ENCODE measurements at places on chromosomes 6 and 20. TPM values are rescaled to one million over a fixed set of nuclear protein-coding genes. Genes with fewer than 3 reads are reported as not detected.
A peak's percentile ranks its signal among the peaks of the same experiment; 100 is the strongest.

The COL12A1 gene
- total RNA-seq = 22.8 TPM

The SMPDL3A gene
- total RNA-seq = 13.0 TPM

The TTK gene
- total RNA-seq = 5.7 TPM

The PI16 gene
- total RNA-seq = under 0.01 TPM

The PHF10 gene
- total RNA-seq = 22.4 TPM

The SAMHD1 gene
- 48.5 TPM for total RNA-seq

The TEAD3 gene
- total RNA-seq = 0.41 TPM

The KIAA0408 gene
- 107 TPM for total RNA-seq

The CCDC170 gene
- 0.41 TPM for total RNA-seq

The TPBG gene
- total RNA-seq = 4.5 TPM

The DOK5 gene
- total RNA-seq = 236 TPM

The UNC93A gene
- total RNA-seq = not detected

- peak; percentile 26 for DNase-seq
These were observed 252.6 kb downstream of the MYLK4 start for GRCh38 chr6:2497922-2498623.

- DNase-seq = no peak
These were observed 3.9 kb downstream of the PLCG1 start for GRCh38 chr20:41141153-41141815.

- DNase-seq = no peak
These were observed 446.7 kb downstream of the BMP2 start for GRCh38 chr20:7214081-7214740.

DNA sequence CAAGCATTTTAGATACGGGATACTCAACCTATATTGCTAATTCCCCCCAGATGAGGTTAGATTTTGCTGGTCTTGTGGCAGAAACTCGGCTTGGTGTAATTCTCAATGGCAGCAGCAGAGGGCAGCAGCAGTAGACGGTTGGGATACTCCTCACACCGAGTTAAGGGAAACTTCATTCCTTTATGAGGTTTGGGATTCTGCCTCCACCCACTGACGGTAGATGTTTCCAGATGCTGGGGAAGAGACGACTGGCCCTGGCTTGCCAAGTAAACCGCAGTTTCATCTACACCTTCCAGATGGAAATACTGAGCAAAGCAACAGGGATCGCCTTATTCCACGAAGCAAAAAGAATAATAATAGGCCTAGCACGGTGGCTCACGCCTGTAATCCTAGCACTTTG is 8.2 kb upstream of the TBC1D7 start:
- DNase-seq = peak; percentile 40

GRCh38 chr6:166236596-166236995 is 68.9 kb upstream of the TBXT start:
- no peak for DNase-seq

GRCh38 chr20:18440403-18440802 is 26.4 kb downstream of the DZANK1 start:
- no peak for DNase-seq

DNA sequence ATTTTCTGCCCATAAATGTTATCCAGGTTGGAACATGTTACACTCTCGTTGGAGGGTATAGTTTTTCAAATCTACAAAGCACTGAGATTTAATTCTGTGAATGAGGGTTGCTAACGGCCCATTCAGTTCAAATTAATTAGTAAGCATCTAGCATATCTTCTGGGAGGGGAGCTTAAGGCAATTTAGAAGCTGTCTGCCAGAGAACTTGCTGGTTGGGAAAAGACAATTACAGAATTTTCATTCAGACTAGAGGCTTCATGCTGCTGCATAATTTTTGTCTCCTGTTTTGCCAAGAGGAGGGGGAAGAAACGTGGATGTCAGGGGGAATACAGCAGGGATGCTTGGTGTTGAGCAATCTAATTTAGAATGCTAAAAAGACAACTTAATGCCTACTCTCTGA is 268.3 kb upstream of the FAM83B start:
- no peak for DNase-seq

DNA sequence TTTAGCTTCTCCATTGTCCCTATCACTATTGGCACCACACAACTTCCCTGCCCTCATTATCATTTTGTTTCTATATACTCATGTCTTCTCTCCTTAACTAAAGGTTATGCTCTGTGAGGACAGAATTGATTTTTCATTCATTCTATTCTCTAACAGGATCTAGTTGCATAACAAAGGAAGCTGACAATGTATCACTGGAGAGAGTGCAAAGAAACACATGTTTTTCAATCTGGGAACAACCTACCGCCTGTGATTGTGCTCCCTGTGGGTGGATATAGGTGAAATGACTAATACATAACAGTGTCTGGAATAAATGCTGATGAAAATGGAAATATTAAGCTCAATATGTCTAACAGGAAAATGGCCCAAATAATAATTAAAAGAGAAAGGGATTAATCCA is 56.6 kb downstream of the COL12A1 start:
- DNase-seq = no peak

GRCh38 chr6:2447318-2447920 is 202.0 kb upstream of the GMDS start:
- no peak for DNase-seq

- DNase-seq = no peak
These were observed 271.2 kb upstream of the TAB2 start for GRCh38 chr6:149046164-149046821.

- no peak for DNase-seq
These were observed 227.0 kb upstream of the CST7 start for GRCh38 chr20:24721891-24722568.

DNA sequence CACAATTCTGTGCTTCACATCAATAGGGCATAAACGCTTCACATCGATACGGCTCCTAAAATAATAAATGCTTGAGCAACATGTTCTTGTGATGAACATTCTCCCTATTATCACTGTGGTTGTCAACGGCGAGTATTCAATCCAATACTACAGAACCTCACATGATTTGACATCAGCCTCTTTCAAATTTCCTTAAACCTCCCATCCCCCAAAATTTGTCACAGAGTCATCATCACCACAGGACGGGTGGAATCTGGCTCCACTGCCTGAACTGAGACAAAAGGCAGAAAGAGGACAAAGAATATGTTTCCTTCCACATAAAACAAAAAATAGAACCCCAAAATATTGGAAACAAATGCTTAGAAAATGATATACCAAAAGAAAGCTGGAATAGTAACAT is 7.3 kb downstream of the THEMIS start:
- DNase-seq = no peak

GRCh38 chr6:127514179-127514772 is 4.9 kb downstream of the MTCL3 start:
- DNase-seq = no peak

DNA sequence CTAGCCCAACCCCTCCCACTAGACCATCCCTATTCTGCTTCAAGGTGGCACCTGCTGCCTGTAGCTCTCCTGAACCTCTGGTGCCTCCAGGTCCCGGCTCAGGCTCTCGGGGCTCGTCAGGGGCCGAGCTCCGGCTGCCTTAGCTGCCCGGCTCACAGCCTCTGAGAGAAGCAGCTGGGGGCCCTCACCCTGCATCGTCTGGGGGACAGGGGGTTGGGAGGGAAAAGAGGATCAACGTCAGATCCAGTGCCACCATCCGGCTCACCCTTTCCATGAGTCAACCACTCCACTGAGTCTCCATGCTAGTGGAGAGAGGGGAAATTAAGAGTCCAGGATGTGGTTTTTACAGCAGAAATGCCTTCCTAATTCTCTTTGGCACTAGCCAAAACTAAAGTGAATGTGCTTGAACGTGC is 13.0 kb downstream of the BAG6 start:
- DNase-seq = no peak

DNA sequence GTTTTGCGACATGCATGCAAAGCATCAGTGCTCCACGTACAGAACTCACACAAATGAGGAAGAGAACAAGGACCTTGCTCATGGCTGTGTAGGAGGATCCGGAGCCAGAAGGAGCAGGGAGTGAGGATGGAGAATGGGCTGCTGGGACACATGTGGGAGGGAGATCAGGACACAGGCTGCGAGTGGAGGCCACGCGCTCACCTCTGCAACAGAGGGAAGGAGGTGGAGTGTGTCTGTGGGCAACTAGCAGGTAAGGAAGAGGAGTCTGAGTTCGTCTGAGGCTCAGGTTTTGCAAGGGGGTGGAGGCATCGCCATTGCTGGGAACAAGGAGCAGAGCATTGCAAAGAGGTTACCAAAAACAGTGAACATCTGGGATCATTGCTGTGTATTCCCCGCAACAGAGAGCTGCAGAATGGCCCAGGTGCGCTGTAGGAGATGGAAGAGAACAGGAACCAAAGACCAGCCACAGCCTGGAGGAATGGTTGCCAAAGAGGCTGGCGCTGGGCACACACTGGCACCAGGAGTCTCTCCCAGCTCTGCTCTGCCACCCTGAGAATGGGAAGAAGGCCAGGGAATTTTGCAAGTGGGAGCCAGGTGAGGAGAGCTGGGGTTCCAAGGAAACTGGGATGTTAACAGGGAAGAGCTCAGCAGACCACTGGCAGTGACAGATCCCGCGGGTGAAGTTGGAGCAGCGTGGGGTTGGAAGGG is 90.0 kb upstream of the RPS6KA2 start:
- no peak for DNase-seq

GRCh38 chr6:13272131-13273046 is 55.9 kb downstream of the TBC1D7 start:
- no peak for DNase-seq

GRCh38 chr6:161804838-161805237 is 531.0 kb upstream of the AGPAT4 start:
- no peak for DNase-seq

GRCh38 chr6:24522228-24523176 is 27.7 kb downstream of the ALDH5A1 start:
- DNase-seq = no peak

- DNase-seq = no peak
These were observed 79.3 kb downstream of the CAP2 start for GRCh38 chr6:17472653-17473183.

- DNase-seq = no peak
These were observed 11.2 kb upstream of the TTK start for GRCh38 chr6:79993012-79993910.

GRCh38 chr6:112651239-112651638 is 304.1 kb downstream of the RFPL4B start:
- DNase-seq = no peak

DNA sequence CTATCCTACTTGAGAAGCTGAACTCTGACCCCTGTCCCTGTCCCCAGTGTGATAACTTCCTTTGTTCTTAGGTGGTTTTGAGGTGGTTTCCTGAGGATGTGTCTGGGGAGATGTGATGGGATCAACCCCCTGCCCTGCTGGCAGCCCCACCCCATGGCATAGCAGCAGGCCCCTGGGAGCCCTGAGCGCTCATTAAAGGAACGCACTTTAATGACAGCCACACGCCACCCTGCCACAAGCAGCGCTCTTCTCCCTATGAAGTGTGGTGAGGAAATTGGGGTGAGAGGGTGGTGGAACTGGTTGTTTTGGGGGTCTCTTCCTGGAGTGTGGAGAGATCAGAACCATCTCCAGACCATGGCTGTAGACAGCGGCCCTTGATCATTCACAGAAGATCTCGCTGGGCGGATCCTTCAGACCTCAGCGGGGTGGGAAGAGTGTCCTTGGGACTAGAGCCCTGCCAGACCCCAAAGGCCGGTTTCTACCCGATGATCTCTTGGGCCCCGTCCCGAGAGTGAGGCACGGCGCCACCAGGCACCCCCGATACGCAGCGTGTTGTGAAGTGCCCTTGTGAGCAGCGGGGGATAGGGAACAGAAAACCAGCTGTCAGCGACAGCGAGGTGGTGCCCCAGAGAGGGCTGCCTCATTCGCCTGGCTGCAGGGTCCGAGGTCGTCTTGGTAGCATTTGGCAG is 45.4 kb downstream of the SYNJ2 start:
- DNase-seq = no peak

DNA sequence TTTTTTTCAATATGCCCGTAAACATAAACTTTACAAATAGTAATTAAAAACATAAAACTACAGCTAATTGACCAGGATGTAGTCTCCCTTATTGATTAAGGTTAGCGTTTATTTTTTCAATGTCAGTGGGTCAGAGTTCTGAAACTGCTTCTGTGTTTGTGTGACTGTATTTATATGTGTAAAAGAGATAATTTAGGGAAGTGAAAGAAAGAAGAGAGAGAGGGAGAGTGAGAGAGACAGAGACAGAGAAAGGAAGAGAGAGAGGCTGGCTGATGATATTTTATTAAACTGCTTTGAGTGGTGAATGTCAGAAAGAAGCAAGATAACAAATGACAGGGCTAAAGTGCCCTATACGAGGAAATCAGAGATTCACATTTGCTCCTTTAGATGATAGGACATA is 266.1 kb upstream of the PTCHD4 start:
- no peak for DNase-seq

DNA sequence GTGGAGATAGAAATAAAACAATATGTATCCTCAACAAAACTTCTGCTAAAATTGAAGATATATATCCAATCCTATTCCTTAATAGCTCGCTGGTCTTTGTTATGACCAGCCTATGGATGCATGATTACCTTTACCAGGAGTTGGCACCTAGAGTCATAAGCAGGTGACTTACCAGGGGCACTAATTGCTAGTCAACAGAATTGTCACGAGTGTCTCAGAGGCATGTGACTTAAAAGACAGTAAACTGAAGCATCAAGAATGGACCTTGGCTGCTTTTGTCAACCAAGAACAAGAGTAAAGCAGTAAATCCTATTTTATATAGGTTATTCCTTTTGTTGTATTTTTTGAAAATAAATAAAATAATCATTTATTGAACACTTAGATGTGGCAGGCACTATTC is 115.4 kb downstream of the MYO6 start:
- no peak for DNase-seq

DNA sequence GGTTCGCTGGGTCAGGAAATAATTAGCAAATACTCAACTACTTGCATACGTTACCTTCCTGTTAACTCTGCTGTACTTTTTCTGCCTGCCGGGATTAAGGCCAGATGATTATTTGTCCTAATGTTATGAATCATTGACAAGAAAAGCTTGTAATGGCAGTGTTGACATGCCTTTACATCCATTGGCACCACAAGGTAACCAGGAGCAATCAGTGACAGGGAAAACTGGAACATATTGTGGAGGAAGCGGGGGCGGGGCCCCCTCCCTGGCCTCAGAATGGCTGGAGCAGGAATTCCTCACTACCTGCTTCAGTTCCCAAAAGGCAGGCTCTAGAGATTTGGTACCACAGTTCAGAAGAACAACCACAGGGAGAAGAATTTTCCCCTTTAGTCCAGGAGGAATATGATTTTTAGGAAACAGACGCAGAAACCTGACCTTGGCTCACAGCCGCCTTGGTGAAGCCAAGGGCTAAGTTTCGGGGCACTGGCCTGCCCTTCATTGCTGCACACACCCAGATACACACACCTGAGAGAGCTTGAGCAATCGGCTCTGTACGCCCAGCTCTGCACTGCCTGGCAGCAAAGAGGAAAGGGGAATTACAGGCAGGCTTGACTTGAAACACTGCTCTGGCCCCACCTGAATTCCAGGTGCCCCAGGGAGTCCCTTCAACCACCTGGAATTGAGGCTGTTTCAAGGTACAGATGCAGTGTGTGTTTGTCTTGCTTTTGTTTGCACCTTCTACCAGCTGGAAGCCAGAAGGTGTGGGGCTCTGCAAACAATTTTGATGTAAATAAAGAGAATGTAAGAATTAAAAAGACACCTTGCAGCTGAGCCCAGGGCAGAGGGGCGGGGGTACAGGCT is 89.8 kb downstream of the MYB start:
- DNase-seq = no peak
